ENCODE measurements at places on chromosomes 12 and 14. TPM values are rescaled to one million over a fixed set of nuclear protein-coding genes. Genes with fewer than 3 reads are reported as not detected.

DNA sequence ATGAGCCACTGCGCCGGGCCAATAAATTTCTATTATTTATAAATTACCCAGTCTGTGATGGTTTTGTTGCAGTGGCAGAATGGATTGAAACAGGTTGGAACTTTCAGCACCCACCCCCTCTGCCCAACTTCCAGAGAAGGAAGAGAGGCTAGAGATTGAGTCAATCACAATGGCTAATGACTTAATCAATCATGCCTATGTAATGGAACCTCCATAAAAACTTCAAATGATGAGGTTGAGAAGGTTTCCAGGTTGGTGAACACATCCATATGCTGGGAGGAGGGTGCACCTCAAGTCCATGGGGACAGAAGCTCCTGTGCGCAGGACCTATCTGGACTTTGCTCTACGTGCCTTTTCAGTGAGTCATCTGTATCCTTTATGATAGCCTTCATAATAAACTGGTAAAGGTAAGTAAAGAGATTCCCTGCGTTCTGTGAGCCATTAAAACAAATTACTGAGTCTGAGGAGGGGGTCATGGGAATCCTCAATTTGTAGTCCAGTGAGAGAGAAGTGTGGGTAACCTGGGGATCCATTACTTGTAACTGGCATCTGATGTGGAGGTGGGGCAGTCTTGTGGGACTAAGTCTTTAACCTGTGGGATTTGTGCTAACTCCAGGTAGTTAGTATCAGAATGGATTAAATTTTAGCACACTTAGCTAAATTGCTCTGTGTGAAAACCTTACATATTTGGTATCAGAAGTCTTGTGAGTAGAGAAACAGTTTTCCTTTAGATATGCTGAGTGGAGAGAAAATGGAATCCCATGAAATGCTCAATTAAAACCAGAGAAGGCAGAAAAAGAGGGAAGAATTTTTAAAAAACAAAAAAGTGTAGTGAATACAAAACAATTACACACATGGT lies 11.7 kb upstream of the NGDN start:
- no peak for DNase-seq

GRCh38 chr14:68968051-68968450 lies 11.1 kb downstream of the ACTN1 start:
- DNase-seq = no peak

GRCh38 chr12:93180566-93180965 lies 197.2 kb upstream of the NUDT4 start:
- DNase-seq = no peak

DNA sequence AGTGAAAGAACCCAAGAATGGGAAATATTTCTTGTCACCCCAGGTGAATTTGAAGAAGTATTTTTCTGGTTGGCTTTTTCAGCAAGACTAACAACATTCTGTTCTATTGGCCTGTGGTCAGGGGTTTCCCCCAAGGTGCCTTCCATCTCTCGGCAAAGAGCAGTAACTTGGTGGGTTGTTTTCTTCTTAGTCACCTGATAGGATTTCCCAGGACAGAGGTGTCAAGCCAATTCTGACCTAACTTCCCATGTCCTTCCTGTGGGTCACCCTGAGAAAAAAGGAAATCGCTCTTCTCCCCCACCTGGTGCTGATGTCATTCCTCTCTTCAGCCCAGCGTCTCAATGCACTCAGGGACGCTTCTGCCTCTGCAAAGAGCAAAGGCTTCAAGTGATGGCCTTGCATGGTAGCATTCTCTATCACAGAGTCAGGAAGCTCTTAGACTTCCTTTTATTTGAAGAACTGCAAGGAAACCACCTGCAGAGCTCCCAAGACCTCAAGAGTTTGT lies 16.1 kb upstream of the IFNG start:
- no peak for DNase-seq

DNA sequence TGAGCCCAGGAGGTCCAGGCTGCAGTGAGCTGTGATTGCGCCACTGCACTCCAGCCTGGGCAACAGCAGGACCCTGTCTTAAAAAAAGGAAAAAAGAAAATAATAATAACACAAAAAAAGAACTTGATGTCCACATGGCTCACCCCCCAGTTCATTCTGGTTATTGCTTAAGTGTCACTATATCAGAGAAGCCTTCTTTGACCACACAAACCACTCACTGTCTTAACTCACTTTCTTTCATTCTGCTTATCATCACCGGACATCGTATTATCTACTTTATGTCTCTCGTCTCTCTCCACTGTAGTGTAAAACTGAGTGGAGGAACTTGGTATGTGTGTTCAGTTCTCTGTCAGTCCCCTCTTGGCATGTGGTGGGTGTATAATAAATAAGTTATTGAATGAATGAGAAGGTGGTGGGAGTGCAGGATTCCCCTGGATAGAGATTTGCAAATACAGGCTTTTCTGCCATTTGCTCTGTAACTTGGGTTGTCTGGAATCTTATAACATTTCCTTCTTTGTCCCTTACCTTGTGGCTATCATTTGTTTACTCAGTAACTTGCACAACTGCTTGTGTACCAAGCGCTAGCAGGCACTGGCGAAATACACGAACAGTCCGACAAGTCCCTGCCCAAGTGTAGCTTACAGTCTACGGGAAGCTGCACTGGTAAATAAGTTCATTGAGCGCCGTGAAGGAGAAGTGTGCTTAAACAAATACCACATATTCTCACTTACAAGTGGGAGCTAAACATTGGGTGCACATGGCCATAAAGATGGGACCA lies 86.6 kb upstream of the TRAF3 start:
- DNase-seq = no peak

DNA sequence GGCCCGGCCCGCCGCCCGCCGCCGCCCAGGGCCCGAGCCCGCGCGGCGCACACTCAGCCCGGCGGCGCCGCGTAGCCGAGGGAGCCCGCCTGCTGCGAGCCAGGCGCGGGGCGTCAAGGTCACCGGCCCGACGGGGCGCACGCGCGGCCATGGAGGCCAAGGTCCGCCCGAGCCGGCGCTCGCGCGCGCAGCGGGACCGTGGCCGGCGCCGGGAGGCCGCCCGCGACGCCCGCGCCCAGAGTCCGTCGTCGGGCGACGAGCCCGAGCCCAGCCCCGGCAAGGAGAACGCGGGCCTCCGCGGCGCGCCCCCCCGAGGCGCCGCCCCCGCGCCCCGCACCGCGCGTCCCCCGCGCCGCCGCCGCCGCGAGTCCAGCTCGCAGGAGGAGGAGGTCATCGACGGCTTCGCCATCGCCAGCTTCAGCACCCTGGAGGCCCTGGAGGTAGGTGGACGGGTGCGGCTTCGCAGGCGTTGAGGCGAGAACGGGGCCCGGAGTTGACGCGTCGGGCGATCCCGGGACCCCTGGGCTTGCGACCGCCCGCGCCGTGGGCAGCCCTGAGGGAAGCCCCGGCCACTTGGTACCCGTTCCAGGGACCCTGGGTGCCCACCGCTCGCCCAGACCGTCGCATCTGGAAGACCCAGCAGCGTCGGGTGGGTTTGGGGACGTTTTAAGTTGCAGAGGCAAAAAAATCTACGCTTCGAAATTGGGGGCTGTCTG lies 629 bp downstream of the FBRSL1 start:
- DNase-seq = no peak

DNA sequence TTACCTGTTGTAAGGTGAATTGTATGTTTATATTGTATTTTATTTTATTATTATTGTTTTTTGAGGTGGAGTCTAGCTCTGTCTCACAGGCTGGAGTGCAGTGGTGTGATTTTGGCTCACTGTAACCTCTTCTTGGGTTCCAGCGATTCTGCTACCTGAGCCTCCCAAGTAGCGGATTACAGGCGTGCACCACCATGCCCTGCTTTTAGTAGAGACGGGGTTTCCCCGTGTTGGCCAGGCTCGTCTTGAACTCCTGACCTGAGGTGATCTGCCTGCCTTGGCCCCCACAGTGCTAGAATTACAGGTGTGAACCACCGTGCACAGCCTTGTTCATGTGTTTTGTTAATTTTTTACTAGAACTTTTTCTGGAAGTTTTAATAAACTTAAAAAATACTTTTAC lies 3.8 kb downstream of the ATF7IP start:
- DNase-seq = no peak

- no peak for DNase-seq
Measured at GRCh38 chr12:95227818-95228356, 10.3 kb downstream of the VEZT start.

GRCh38 chr12:92007787-92008186 lies 137.9 kb downstream of the BTG1 start:
- no peak for DNase-seq

DNA sequence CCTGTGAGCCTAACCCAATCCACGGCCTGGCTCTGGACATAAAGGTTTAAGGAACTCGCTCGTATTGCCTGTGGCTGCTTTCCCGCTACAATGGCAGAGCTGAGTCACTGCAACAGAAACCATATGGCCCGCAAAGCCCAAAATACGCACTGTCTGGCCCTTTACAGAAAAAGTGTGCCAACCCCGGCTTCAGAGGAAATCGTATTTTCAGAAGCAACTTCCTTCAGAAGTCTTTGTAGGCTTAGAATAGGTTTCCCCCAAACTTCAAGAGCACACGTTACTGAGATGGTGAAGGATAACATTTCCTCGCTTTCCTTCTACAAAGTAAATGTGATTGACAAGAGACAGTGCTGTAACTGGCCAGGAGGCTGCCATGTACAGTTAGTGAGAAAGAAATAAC lies 34.8 kb upstream of the TESC start:
- DNase-seq = no peak

GRCh38 chr14:75904311-75904710 lies 77.5 kb downstream of the TGFB3 start:
- DNase-seq = no peak

DNA sequence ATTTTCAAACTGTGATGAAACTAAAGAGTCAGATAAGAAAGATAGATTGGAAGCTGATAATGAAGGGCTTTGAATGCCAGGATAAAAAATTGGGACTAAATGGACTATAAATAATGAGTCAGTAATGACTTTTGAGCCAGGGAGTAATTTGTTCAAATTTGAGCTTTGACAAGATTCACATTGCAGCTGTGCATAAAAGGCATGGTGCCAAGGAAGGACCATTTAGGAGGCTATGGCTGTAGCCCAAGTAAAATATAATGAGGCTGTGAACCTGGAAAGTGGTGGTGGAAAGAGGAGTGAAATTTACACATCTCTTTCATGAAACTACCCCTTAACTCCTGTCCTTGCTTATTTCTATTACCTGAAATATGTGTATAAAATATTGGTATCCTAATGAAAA lies 218.5 kb downstream of the SLC6A15 start:
- no peak for DNase-seq

GRCh38 chr12:131261906-131262305 lies 308.2 kb downstream of the ADGRD1 start:
- no peak for DNase-seq

DNA sequence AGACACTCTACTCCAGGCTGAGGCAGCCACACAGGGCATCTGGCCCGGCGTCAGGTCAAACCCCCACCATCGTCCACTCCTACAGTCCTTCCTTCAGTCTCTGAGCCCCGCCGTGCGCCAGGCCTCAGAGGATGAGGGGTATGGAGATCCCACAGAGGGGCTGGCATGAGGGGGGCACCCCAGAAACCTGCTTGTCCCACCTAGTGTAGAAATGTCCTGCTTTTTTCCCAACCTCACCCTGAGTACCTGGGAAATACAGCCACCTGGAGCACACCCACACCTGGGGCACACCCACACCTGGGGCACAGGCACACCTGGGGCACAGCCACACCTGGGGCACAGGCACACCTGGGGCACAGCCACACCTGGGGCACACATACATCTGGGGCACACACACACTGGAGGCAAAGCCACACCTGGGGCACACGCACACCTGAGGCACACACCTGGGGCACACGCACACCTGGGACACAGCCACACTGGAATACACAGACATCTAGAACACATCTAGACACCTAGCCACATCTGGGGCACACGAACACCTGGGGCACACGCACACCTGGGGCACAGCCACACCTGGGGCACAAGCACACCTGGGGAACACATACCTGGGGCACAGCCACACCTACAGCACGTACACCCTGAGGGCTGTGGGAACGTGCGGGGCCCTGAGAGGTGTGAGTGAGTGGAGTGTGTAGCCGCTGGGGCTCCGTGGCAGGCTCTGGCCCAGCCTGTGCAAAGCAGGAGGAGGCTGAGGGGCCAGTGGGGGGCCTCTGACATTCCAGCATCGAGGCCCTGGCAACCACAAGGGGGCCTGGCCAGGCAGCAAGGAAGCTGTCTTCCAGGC lies 18.4 kb downstream of the AKT1 start:
- no peak for DNase-seq

GRCh38 chr14:59022144-59022543 lies 166.3 kb upstream of the DAAM1 start:
- no peak for DNase-seq

- DNase-seq = no peak
Measured at GRCh38 chr12:91256411-91256810, 73.8 kb upstream of the DCN start.

DNA sequence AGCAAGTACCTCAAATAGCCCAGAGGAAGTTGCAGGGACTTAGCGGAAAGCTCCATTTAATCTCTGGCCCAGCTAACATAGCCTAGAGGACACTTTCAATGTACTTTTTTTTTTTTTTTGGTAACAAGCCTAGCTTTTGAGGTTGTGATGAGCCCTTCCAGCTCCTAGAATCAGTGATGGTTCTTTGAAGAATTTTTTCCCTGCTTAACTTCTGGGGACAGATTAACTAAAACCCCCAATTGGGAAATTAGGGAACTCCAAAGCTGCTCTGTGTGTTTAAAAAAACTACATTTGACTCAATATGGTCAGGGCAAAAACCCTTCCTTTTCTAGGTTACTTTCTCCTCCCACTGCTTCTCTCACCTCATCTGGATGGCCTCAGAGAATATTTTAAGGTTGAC lies 23.9 kb upstream of the ITGA5 start:
- DNase-seq = no peak

The LMNTD1 gene
- total RNA-seq = 0.13 TPM

The OXA1L gene
- total RNA-seq = 71.3 TPM

The GLI1 gene
- total RNA-seq = 6.5 TPM

The ISM2 gene
- total RNA-seq = 2.6 TPM

The SYT1 gene
- 3.0 TPM for total RNA-seq

The PMEL gene
- 1.2 TPM for total RNA-seq

The ASPG gene
- total RNA-seq = not detected

The MYO1A gene
- total RNA-seq = not detected

The PKP2 gene
- total RNA-seq = 2.2 TPM

The E2F7 gene
- total RNA-seq = 13.1 TPM

The CLEC1B gene
- total RNA-seq = not detected

The KRT78 gene
- not detected for total RNA-seq

The TBC1D30 gene
- 8.9 TPM for total RNA-seq

The WIF1 gene
- not detected for total RNA-seq

The AHNAK2 gene
- 223 TPM for total RNA-seq

All from Panc1 (cell line).